ENCODE measurements at places on chromosomes 2 and 18. TPM values are rescaled to one million over a fixed set of nuclear protein-coding genes. Genes with fewer than 3 reads are reported as not detected.

PSMA8 gene
- not detected for total RNA-seq

AGBL5 gene
- total RNA-seq, result 17.3 TPM

DLX2 gene
- total RNA-seq, result 1.4 TPM

GRCh38 chr2:47534179-47534919 is 131.4 kb downstream of the MSH2 start:
- H3K36me3 ChIP-seq, result no peaks in the 10 kb centered on the region
- H3K4me3 ChIP-seq, result no peak overlapping the region
- peak; percentile 38 for DNase-seq
- peaks cover 11% of the 10 kb centered on the region for H3K4me1 ChIP-seq
- H3K27me3 ChIP-seq, result peaks cover 4% of the 10 kb centered on the region

- peaks cover 7% of the 10 kb centered on the region for H3K4me1 ChIP-seq
- no peak overlapping the region for H3K4me3 ChIP-seq
- DNase-seq, result no peak
- no peaks in the 10 kb centered on the region for H3K27me3 ChIP-seq
- H3K27ac ChIP-seq, result no peak overlapping the region
Measured at GRCh38 chr2:11691076-11691660, 21.2 kb upstream of the NTSR2 start.

DNA sequence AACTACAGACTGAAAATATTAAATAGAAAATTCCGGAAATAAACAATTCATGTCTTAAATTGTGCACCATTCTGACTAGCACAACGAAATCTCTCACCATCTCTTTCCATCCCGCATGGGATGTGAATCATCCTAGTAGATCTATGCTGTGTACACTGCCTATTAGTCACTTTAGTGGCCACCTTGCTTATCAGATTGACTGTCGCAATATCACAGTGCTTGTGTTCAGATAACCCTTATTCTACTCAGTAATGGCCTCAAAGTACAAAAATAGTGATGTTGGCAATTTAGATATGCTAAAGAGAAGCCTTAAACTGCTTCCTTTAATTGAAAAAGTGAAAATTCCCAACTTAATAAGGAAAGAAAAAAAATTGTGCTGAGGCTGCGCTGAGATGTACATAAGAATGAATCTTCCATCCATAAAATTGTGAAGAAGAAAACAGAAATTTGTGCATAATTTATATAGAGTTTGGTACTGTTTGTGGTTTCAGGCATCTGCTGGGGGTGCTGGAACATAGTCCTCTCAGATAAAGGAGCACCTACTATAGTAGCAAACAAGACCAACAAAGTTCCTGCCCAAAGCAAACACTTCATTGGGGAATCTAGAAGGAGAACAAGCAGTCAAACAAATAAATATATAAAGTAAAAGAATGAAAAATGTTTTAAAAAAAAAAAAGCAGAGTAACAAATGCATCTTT is 12.0 kb downstream of the PSMD1 start:
- no peak overlapping the region for H3K27ac ChIP-seq
- H3K4me3 ChIP-seq, result no peak overlapping the region
- no peaks in the 10 kb centered on the region for H3K27me3 ChIP-seq
- no peaks in the 10 kb centered on the region for H3K36me3 ChIP-seq
- no peaks in the 10 kb centered on the region for H3K4me1 ChIP-seq
- DNase-seq, result no peak

DNA sequence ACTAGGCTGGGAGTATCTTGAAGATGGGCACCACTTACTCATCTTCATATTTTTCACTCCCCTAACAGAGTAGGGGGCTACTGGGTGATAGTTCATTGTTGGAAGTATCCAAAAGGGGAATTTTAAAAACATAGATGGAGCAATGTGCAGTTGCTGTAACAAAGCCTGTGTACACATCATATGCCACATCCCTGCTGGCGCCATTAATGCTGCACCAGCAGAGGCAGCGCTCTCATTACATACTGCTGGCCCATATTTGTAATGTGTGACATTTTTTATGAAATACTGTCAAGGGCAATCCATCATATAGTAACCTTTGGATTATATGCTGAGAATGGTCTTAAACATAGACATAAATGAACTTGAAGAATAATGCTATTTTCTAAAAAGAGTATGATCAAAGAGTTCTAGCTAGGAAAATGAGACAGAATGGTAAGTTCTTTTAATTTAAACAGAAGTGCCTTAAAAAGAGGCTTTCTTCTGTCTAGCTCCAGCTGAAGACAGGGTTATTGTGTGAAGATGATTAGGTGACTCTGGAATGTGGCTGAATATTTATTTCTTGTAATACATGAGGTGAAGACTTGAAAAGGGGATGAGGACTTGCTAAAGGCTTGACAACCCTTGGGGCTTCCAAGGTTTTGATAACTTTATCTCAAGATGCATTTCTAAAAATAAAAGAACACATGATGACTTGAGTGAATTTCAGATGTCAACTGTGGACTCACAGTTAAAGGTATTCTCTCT is 2.4 kb upstream of the TMEM178A start:
- H3K36me3 ChIP-seq, result no peaks in the 10 kb centered on the region
- H3K27ac ChIP-seq, result no peak overlapping the region
- peaks cover 22% of the 10 kb centered on the region for H3K27me3 ChIP-seq
- H3K4me3 ChIP-seq, result no peak overlapping the region
- DNase-seq, result no peak

- H3K4me1 ChIP-seq, result no peaks in the 10 kb centered on the region
- no peak overlapping the region for H3K4me3 ChIP-seq
- no peak for DNase-seq
- no peaks in the 10 kb centered on the region for H3K36me3 ChIP-seq
- no peak overlapping the region for H3K27ac ChIP-seq
- peaks cover 2% of the 10 kb centered on the region for H3K27me3 ChIP-seq
Measured at GRCh38 chr2:29723255-29724001, 198.0 kb downstream of the ALK start.

Data from glutamatergic neuron (in vitro differentiated cells).